SK-N-SH (cell line): ENCODE measurements at places on chromosomes 12 and 14. TPM values are rescaled to one million over a fixed set of nuclear protein-coding genes. Genes with fewer than 3 reads are reported as not detected.

Gene ZCRB1
- polyA plus RNA-seq: 17.6 and 18.7 TPM in 2 replicates

Gene SLC5A8
- not detected in 2 replicates for polyA plus RNA-seq

Gene ISM2
- polyA plus RNA-seq: 0.08 and 0.20 TPM in 2 replicates

Gene TAS2R19
- polyA plus RNA-seq: 0.15 and 0.47 TPM in 2 replicates

Gene PLXNC1
- 0.23 and 0.28 TPM in 2 replicates for polyA plus RNA-seq

Gene CCDC38
- polyA plus RNA-seq: not detected in 2 replicates

Gene NTF3
- polyA plus RNA-seq: not detected in 2 replicates

Gene TCL1B
- polyA plus RNA-seq: not detected in 2 replicates

Gene CABP1
- polyA plus RNA-seq: 0.08 and 0.21 TPM in 2 replicates

Gene RBMS2
- polyA plus RNA-seq: 8.9 and 12.2 TPM in 2 replicates

Gene ADAMTS20
- not detected in 2 replicates for polyA plus RNA-seq

Gene COX6A1
- polyA plus RNA-seq: 1,149 and 1,199 TPM in 2 replicates

Gene SERPINA12
- polyA plus RNA-seq: not detected in 2 replicates

Gene PLEKHG7
- not detected in 2 replicates for polyA plus RNA-seq

Gene SRGAP1
- 2.6 and 3.1 TPM in 2 replicates for polyA plus RNA-seq

DNA sequence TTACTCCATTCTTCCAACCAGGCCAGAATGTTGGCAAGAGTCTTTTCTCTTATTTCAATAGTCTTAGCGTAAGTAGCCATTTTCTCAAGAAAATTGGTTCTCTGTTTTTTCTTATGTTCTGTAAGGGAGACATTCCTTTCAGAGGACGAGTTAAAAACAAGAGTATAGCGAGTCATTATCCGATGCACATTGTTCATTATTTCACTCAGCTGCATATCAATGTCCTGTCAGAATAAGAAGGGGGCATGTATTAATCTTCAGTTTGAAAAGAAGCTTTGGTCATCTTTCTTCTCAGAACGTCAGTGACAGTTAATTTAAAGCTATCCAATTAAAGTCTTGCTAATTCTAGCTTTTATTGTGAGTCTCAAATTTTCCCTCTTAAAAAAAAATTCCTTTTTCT is 33.3 kb downstream of the FAM186A start:
- no peak overlapping the region for H3K27ac ChIP-seq
- no peaks in the 10 kb centered on the region for H3K27me3 ChIP-seq
- no peaks in the 10 kb centered on the region for H3K4me1 ChIP-seq
- H3K4me3 ChIP-seq: no peak overlapping the region

GRCh38 chr14:21185491-21185890 is 29.6 kb upstream of the OR5AU1 start:
- no peak for DNase-seq
- H3K27me3 ChIP-seq: no peaks in the 10 kb centered on the region; the same call in 1 of the 2 replicates
- no peak overlapping the region for H3K27ac ChIP-seq
- H3K4me3 ChIP-seq: no peak overlapping the region
- H3K36me3 ChIP-seq: no peaks in the 10 kb centered on the region
- no peaks in the 10 kb centered on the region; the same call in 1 of the 2 replicates for H3K4me1 ChIP-seq

GRCh38 chr12:64220046-64220445 is 2.0 kb downstream of the KICS2 start:
- no peak overlapping the region for H3K4me3 ChIP-seq
- DNase-seq: no peak
- peaks cover 8% of the 10 kb centered on the region; the same call in 1 of the 2 replicates for H3K4me1 ChIP-seq
- no peaks in the 10 kb centered on the region for H3K27me3 ChIP-seq
- peaks cover 3% of the 10 kb centered on the region; the same call in 1 of the 2 replicates for H3K36me3 ChIP-seq

GRCh38 chr14:91233936-91234790 is 10.3 kb downstream of the GPR68 start:
- H3K27ac ChIP-seq: no peak overlapping the region
- no peak for DNase-seq
- no peaks in the 10 kb centered on the region for H3K27me3 ChIP-seq
- H3K36me3 ChIP-seq: no peaks in the 10 kb centered on the region

DNA sequence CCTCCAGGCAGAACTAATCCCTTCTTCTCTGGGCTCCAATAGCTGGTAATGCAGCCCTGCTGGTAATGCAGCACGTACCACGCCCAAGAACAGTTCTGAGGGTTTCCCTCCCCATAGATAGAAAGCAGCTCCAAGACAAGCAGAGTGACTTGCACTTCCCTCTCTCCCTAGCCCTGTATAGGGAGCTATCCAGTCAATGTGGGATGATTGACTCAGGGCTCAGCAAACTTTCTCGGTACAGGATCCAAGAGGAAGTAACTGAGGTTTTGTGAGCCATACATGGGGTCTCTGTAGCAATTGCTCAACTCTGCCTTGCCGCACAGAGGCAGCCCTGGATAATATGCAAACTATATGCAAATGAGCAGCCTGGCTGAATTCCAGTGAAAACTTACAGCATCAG is 15.5 kb upstream of the FKBP4 start:
- no peak overlapping the region for H3K27ac ChIP-seq
- H3K36me3 ChIP-seq: no peaks in the 10 kb centered on the region
- H3K27me3 ChIP-seq: peaks cover 9% of the 10 kb centered on the region
- DNase-seq: no peak
- H3K4me3 ChIP-seq: no peak overlapping the region

GRCh38 chr14:90300611-90301047 is 31.1 kb downstream of the NRDE2 start:
- no peaks in the 10 kb centered on the region for H3K27me3 ChIP-seq
- H3K27ac ChIP-seq: no peak overlapping the region
- H3K4me1 ChIP-seq: no peaks in the 10 kb centered on the region
- H3K4me3 ChIP-seq: no peak overlapping the region

DNA sequence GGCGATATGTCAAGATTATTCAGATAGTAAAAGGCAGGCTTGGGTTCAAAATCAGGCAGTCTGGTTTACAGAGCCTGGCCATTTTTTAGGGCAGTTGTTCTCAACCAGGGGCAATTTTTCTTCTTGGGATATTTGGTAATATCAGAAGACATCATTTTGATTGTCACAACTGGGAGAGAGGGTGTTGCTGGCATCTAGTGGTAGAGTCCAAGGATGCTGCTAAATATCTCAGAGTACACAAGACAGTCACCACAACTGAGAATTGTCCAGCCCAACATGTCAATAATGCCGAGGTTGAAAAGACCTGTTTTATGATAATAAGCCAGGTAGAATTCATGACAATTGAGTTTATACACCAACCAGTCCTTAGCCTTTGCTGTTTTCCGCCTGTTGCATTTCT is 733.9 kb downstream of the NRXN3 start:
- H3K27me3 ChIP-seq: no peaks in the 10 kb centered on the region; the same call in 1 of the 2 replicates
- H3K4me1 ChIP-seq: no peaks in the 10 kb centered on the region
- no peak for DNase-seq
- H3K36me3 ChIP-seq: no peaks in the 10 kb centered on the region
- H3K4me3 ChIP-seq: no peak overlapping the region

DNA sequence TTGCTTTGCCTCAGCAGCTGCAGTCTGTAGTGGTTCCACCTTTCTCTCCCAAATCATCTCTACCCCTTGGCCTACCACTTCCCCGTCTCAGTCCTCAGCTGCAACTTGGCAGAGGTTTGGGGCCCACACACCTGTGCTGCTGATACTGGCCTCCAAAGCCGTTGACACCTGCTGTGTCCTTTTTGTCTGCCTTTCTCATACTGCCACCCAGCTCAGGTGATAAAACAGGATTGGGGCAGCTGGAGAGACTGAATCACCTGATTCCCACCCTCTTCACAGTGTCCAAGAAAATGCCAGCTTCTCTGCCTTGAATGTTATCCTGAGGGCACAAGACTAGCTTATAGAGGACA is 103.7 kb downstream of the ETV6 start:
- H3K36me3 ChIP-seq: peaks cover 18% of the 10 kb centered on the region; the same call in 1 of the 2 replicates
- no peaks in the 10 kb centered on the region for H3K27me3 ChIP-seq
- H3K27ac ChIP-seq: no peak overlapping the region
- H3K4me3 ChIP-seq: no peak overlapping the region
- peaks cover under 1% of the 10 kb centered on the region; the same call in 1 of the 2 replicates for H3K4me1 ChIP-seq
- DNase-seq: no peak

DNA sequence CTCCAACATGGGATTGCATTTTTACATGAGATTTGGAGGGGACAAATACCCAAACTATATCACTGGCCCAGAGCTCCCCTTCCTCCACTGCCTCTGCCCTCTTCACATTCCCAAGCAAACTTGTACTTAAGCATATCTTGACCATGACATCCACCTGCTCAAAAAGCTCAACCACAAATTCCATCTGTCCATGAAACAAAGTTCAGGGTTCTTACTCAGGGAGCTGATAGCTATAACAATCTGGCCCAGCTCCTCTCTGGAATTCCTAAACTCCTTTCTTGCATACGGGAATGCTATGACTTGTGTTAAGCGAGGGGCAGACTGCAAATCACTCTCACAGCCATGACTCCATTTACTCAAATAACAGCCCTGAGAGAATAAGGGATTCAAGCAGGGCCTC is 152.1 kb downstream of the GALC start:
- no peak overlapping the region for H3K4me3 ChIP-seq
- H3K27me3 ChIP-seq: no peaks in the 10 kb centered on the region
- no peaks in the 10 kb centered on the region for H3K4me1 ChIP-seq
- no peak for DNase-seq
- no peak overlapping the region for H3K27ac ChIP-seq
- no peaks in the 10 kb centered on the region for H3K36me3 ChIP-seq

- no peak overlapping the region for H3K27ac ChIP-seq
- no peak overlapping the region for H3K4me3 ChIP-seq
- DNase-seq: no peak
Observed at GRCh38 chr12:130183585-130184370, 21.5 kb downstream of the FZD10 start.

DNA sequence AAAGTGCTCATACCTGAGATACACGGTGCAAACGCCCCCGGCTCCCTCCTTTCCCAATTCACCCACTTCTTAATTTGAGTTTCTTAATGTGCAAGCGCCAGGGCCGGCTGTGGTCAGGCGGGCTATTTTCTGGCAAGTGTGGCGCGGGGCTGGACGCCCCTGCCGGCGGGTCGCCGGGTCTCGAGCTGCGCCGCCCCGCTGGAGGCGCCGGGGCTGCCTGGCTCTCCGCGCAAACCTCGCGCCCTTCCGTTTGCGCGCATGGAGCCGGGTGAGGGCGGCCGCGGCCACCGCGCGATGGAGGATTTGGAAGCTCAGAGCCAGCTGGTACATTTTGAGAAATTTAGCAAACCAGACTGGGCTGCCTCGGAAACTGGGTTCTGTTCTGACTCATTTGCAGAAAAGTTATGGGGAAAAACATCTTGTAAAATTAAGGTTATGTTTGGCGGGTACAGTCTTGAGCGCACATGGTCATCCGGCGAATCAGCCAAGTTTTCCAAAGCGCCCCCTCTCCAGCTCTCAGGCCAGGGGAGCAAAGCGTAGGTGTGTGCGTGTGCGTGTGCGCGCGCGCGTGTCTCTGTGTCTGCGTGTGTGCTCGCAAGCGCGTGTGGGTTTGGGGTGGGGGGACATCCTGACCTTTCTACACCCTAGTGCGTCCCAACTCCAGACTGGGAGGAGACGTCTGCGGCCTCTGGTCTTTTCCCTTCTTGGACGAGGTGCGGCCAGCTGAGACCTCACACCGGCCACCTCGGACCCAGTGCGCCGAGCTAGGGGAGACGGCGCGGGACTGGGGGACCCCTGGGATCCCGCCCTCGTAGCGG is 6.5 kb upstream of the OTX2 start:
- no peak overlapping the region for H3K4me3 ChIP-seq
- H3K27me3 ChIP-seq: peaks cover 58% of the 10 kb centered on the region
- no peaks in the 10 kb centered on the region for H3K4me1 ChIP-seq

DNA sequence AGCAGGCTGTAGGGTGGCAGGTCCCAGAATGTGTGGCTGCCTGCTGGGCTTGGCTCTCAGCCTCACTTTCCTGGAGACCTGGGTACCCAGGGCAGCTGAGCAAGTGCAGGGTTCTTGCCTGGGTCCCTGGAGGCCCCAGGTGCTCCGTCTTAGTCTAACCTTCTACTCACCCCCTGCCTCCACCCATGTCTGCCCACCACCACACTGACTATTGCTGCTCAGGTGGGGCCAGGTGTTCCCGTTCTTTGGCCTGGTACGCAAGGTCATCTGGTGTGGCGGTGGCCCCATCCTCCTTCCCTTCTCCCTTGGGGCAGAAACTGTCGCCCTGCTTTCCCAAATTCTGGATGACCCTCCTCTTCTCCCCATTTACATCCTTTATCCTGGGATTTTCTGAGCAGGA is 319.9 kb downstream of the TMEM121 start:
- no peak overlapping the region for H3K4me3 ChIP-seq
- no peak overlapping the region for H3K27ac ChIP-seq
- H3K4me1 ChIP-seq: no peaks in the 10 kb centered on the region; the same call in 1 of the 2 replicates
- DNase-seq: no peak
- H3K27me3 ChIP-seq: no peaks in the 10 kb centered on the region

- no peak overlapping the region for H3K27ac ChIP-seq
- no peak for DNase-seq
- H3K27me3 ChIP-seq: no peaks in the 10 kb centered on the region; the same call in 1 of the 2 replicates
- H3K4me3 ChIP-seq: no peak overlapping the region
Observed at GRCh38 chr12:66268562-66268961, 33.7 kb upstream of the HELB start.

GRCh38 chr12:113241191-113242025 is 20.1 kb downstream of the TPCN1 start:
- H3K27me3 ChIP-seq: no peaks in the 10 kb centered on the region
- peaks cover 28% of the 10 kb centered on the region for H3K4me1 ChIP-seq
- no peak for DNase-seq
- no peak overlapping the region for H3K4me3 ChIP-seq
- no peaks in the 10 kb centered on the region for H3K36me3 ChIP-seq

GRCh38 chr14:51472881-51473280 is 178.8 kb upstream of the FRMD6 start:
- no peak overlapping the region for H3K4me3 ChIP-seq
- no peaks in the 10 kb centered on the region for H3K36me3 ChIP-seq
- peak; percentile 68 for DNase-seq
- no peaks in the 10 kb centered on the region for H3K27me3 ChIP-seq
- H3K4me1 ChIP-seq: peaks cover 16% of the 10 kb centered on the region

DNA sequence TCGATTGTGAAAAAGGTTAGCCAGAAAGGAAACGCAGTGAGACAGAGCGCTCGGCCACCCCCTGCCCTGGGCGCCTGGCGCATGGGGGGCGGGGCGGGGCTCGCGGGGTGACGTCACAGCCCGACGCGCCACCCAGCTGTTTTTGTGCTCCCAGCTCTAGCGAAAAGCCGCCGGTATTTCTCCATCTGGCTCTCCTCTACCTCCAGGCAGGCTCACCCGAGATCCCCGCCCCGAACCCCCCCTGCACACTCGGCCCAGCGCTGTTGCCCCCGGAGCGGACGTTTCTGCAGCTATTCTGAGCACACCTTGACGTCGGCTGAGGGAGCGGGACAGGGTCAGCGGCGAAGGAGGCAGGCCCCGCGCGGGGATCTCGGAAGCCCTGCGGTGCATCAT is at the start of gene GABARAPL1:
GABARAPL1 (plus strand) TSS at position 139 of the 393 bp plus-strand sequence; CDS start at position 392, 253 bp downstream.
- peak; percentile 91 for DNase-seq
- H3K4me1 ChIP-seq: no peaks in the 10 kb centered on the region
- H3K27ac ChIP-seq: peak within 1 kb of the TSS; percentile 87
- peak within 1 kb of the TSS; percentile 72 for H3K4me3 ChIP-seq
- H3K27me3 ChIP-seq: peaks cover 6% of the 10 kb centered on the region; the same call in 1 of the 2 replicates
